ENCODE measurements at places on chromosomes 4 and X. TPM values are rescaled to one million over a fixed set of nuclear protein-coding genes. Genes with fewer than 3 reads are reported as not detected.

ERCC6L gene
- 0.52 TPM for total RNA-seq

CT47A7 gene
- not detected for total RNA-seq

DRP2 gene
- total RNA-seq = 1.0 TPM

TGIF2LX gene
- not detected for total RNA-seq

PSAPL1 gene
- total RNA-seq = not detected

UGT2B7 gene
- total RNA-seq = not detected

ARHGEF38 gene
- total RNA-seq = not detected

GRPR gene
- total RNA-seq = 1.0 TPM

LGI2 gene
- total RNA-seq = 1.6 TPM

CFI gene
- total RNA-seq = 5.7 TPM

CLTRN gene
- total RNA-seq = not detected
